ENCODE measurements at places on chromosomes 11 and 22. TPM values are rescaled to one million over a fixed set of nuclear protein-coding genes. Genes with fewer than 3 reads are reported as not detected.

The SHANK3 gene
- total RNA-seq, result 12.2 TPM

The DDI1 gene
- total RNA-seq, result not detected

The CHRM1 gene
- total RNA-seq, result not detected

The OR4C6 gene
- total RNA-seq, result not detected

The KMT2A gene
- total RNA-seq, result 20.0 TPM

The NCR3LG1 gene
- total RNA-seq, result 10.5 TPM

The KRTAP5-2 gene
- total RNA-seq, result not detected

The SLC22A9 gene
- total RNA-seq, result not detected
